KBM-7 (cell line): ENCODE measurements at places on chromosomes 5 and 9.

DNA sequence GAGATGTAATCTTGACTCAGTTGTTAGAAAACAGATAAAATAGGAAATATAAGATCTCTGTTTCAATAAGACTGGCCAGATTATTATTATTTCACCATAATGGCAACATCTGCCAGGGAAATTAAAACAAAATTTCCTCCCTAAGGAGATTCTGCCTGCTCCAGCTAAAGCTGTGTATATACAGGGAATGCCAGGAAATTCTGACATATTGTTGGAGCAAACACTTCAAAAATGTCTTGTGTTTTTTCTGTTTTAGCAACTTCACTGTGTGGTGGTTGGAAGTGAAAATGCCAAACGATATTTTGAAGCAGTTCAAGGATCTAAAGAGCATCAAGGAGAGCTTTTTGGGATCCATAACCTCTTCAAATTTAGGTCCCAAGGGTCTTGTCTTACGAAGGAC lies 90.8 kb downstream of the ERCC6L2 start:
- no peak for DNase-seq

DNA sequence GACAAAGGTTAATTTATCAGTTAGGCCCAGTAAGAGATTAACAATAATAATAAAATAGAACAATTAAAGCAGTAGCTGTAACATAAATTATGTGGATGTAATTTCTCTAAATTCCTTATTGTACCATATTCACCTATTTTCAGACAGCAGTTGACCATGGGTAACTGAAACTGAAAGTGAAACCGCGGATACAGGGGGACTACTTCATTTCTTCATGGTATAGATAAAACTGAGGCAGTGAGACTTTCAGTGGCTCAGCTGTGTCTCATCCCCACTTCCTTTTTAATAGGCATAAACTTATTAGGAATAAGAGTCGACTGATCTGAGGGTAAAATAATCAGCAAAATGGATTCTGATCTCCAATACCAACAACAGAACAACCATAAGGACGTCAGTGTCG lies 174.0 kb upstream of the WWC1 start:
- no peak for DNase-seq

- DNase-seq, result no peak
Observed at GRCh38 chr5:98458726-98459125, 314.7 kb upstream of the RGMB start.

DNA sequence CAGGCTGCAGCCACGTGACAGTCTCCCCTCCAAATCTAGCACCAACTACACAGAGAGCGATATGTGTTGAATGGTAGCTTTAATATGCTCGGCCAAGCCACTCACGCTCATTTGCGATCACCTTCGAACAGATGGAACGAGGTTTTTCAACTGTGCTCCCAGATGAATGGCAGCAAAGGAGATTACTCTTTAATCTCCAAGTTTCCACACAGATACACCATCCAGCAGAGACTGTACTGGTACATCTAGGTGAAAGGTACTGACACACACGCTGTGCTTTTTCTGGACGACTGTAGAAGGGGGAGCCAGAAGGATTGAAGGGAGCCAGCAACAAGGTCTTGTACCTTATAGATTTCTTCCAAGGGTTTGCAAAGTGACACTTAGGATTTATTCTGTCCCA lies 263.9 kb downstream of the NR3C1 start:
- no peak for DNase-seq

DNA sequence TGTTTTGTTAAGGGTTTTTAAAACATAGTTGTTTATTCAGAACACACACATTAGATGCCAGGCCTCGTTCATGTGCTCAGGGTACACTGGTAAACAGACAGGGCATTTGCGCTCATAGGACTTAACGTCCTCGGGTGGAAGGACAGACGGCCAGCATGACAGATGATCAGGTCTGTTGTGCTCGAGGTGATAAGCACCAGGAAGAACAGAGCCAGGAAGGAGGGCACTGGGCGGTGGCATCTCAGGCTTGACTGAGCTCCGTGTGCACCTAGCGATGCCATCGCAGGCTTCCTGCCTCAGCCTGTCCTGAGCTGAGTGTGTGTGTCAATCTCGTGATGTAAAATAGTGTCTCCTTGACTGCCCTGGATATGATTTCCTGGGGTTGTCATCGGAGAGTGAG lies 96.5 kb downstream of the EHMT1 start:
- DNase-seq, result no peak

GRCh38 chr5:81779916-81780266 lies 29.0 kb upstream of the SSBP2 start:
- no peak for DNase-seq

DNA sequence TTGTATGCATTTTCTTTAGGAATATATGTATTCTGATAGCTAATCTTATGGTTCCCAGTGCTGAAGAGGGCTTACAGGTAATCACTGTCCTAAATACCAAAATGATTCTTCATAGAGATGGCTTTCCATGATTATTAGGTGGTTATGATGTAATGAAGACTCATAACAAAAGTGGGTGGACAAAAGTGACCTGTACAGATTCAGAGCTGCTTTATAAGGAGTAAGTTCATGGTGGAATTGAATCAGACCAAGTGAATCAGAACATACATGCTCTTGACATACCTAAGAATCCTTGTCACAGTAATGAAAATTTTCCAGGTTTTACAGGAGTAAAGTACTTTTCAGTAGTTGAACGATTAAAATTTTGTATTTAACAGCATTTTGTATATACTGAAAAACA lies 105.6 kb downstream of the NIPBL start:
- no peak for DNase-seq

DNA sequence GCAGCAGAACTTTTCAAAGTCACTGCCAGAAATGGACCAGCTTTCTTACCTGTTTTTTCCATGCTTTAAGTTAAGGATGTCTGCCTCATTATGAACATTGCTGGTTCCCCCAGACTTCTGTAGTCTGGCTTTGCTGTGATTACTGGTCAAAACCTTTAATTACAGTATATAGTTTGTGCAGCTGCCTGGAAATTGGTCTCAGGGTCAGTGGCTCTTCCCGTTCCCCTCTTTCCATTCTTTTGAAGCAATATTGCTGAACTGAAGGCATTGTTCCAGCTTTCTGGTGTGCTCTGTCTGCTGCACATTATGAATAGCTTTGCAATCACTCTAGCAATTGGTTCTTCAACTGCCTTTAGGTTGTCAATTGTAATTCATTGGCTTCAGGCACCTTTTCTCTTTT lies 206.5 kb downstream of the ARL15 start:
- DNase-seq, result no peak

- no peak for DNase-seq
Observed at GRCh38 chr9:99811172-99811571, 10.5 kb upstream of the NR4A3 start.
